ENCODE measurements at places on chromosomes 4 and X. TPM values are rescaled to one million over a fixed set of nuclear protein-coding genes. Genes with fewer than 3 reads are reported as not detected.

GRCh38 chrX:84876876-84877275 is 126.8 kb upstream of the APOOL start:
- peak; percentile 14 for DNase-seq

GRCh38 chr4:152805071-152805650 is 25.4 kb downstream of the ARFIP1 start:
- DNase-seq, result no peak

The VCX3B gene
- total RNA-seq, result not detected

DNA sequence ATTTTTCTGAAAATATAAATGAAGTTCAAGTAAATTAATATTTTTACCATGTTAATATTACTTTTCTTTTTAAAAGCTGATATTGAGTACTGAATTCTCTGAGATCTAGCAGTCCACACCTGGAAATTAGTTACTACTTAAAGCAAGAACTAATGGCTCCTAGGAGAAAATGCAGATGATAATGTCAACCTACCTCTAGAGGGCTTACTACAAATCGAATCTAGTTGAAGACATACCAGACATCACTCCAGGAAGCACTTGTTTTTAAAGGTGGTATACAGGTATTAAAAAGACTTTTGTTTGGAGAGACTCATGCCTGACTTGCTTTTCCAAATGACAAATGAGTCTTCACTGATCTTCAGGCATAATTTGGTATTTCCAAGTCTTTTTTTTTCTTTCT is 516.4 kb upstream of the BOD1L1 start:
- peak; percentile 31 for DNase-seq

GRCh38 chr4:40963897-40964478 is 214.2 kb downstream of the NSUN7 start:
- DNase-seq, result no peak

GRCh38 chr4:156217236-156217635 is 263.6 kb upstream of the CTSO start:
- DNase-seq, result no peak

DNA sequence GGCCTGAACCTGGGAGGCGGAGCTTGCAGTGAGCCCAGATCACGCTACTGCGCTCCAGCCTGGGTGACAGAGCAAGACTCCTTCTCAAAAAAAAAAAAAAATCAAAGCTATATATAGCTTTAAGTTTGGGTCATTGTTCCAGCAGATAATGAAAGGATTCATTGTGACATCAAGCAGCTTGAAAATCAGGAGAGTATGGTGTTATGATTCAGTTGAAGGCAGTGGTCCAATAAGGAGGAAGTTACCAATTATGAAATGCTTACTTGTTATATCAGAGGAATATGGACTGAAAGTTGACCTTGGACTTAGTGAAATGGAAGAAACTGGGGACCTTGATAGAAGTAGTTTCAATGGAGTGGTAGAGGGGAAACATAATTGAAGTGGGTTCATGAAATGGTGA is 140.4 kb upstream of the MAD2L1 start:
- DNase-seq, result peak; percentile 26
